ENCODE measurements at places on chromosomes 6 and 20.

GRCh38 chr6:134826889-134827737, 122.8 kb downstream of the ALDH8A1 start:
- no peak for DNase-seq

DNA sequence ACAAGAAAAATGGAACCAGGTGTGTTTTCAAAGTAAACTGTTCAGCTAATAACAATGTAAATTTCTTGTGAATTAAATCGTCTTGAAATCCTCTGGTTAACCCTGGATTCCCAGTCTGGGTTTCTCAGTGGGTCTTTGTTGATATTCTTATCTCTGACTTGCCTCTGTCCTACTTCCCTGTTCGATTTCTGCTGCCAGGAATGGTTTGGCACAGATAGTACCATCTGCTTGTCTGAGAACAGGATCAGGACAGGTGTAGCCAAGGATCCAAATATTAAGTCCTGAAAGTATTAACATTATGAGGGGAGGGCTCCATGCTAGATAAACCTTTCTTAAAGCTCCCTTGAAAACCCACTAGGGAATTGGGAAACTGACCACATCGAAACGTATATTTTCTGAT, 30.1 kb downstream of the ARFGEF2 start:
- no peak for DNase-seq

DNA sequence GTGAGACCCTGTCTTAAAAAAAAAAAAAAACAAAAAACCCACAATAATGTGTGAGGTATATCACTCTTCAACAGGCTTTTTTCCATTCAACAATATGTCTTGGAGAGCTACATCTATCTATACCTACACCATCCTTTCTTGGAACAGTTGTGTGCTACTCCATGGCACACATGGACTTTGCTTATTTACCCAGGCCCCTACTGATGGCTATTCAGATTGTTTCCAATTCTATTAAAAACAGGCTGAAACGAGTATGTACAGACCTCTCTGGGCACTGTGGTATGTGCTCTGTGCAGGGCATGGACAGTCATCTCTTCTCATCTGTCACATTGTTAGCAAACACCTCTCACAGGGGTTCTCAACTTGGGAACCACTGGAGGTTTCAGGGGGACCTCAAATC, 28.1 kb downstream of the MRPL14 start:
- DNase-seq = no peak

DNA sequence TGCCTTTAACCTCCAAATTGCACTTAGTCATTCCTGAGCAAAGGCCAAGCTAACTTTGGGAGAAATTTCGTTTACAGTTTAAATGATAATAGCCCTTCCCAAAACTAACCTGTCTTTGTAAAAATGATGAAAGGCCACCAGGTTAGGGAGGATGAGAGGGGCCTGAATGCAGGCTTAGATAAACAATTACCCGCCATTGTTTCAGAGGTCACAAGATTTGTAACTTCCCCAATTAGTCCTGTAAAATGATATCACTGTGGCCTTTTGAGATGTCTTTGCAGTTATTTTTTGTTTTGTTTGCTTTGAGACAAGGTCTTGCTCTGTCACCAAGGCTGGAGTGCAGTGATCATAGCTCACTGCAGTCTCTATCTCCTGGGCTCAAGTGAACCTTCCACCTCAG, 26.3 kb downstream of the GNL1 start:
- no peak for DNase-seq

- DNase-seq = no peak
Observed at GRCh38 chr20:44497761-44498160, 22.1 kb downstream of the TTPAL start.

DNA sequence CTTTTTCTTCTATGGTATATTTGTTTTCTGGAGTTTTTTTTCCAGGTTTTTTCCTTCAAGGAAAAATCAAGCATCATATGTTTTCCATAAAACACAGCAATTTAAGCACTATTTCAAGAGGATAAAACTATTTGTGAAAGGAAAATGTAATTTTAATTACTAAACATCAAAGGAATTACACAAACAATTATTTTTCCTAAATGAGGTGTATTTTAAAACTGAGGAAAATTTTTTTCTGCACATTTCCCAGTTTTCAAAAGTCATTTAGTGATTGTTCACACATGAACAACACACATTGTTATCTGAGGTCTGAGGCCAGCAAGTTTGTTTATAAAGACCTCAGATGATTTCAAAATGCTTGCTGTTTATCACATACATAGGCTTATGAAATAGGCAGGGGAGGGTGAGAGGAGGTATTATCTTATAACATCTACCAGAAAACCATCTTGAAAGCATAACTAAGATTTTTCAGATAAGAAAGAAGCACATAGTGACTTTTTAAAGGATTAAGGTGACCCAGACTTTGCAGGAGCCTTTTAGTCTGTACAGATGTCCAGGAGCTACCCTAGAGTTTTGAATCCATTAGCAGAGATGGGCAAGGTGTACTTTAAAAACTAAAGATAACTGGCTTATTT, 381.6 kb downstream of the GJA1 start:
- no peak for DNase-seq
